Activated CD8-positive, alpha-beta memory T cell treated with anti-CD3 and anti-CD28 coated beads, Interleukin-2, amount 10 ng/mL, durations not matched to agents 7 days and 5 days (primary cell): ENCODE measurements at places on chromosomes 5 and 9. TPM values are rescaled to one million over a fixed set of nuclear protein-coding genes. Genes with fewer than 3 reads are reported as not detected.

GRCh38 chr9:31389075-31389474 is 995.4 kb upstream of the ACO1 start:
- H3K27ac ChIP-seq: no peak overlapping the region
- H3K4me3 ChIP-seq: no peak overlapping the region
- no peaks in the 10 kb centered on the region for H3K36me3 ChIP-seq
- H3K4me1 ChIP-seq: peaks cover 4% of the 10 kb centered on the region
- DNase-seq: no peak

ATP6V1G1 gene
- total RNA-seq: 62.4 TPM

LECT2 gene
- total RNA-seq: not detected

DNA sequence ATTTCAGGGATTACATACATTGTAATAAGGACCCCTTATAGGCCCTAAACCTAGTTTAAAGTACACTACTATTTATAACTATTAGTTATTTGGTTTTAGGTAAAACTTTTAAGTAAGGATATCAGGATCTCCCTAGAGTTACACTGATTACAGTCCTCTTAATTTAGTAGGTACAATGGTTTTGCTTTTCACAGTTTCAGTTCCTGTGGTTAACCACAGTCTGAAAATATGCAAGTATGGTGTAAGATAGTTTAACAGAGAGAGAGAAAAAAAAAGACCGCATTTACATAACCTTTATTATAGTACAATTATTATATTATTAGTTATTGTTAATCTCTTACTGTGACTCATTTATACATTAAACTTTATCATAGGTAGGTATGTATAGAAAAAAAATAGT is 725.3 kb upstream of the PTPRD start:
- no peaks in the 10 kb centered on the region for H3K27me3 ChIP-seq
- no peaks in the 10 kb centered on the region for H3K4me1 ChIP-seq

NR2F1-AS1 gene
- not detected for total RNA-seq

- H3K27me3 ChIP-seq: no peaks in the 10 kb centered on the region
- no peak overlapping the region for H3K4me3 ChIP-seq
- no peak for DNase-seq
- H3K4me1 ChIP-seq: no peaks in the 10 kb centered on the region
These were observed 152.2 kb downstream of the ADAMTSL1 start for GRCh38 chr9:18626046-18626698.

DNA sequence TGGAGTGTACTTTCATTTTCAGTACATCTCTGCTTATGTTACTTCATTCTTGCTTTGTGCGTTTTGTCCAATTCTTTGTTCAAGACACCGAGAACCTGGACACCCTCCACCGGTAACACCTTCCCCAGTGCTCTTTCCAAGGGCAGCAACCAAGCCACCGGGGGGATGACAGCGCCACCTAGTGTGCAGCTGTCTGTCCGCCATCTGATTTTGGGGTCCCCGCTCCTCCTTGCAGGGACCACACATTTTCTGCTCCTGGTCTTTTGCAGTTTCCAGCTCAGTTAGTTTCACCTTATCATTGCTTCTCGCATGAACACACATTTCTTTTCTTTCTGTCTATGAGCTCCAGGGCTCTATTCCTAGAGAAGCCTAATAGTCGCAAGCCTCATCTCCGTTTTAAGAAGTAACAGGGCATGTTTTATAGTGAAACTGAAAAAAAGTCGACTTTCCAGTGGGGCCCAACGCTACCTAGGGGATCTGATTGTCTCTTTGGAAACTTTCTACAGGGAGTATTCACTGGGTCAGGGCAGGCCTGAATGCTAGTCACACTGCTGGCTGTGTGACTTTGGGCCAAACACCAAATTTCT is 152.1 kb downstream of the FSTL4 start:
- DNase-seq: peak; percentile 60
- no peaks in the 10 kb centered on the region for H3K36me3 ChIP-seq
- no peaks in the 10 kb centered on the region for H3K4me1 ChIP-seq
- no peaks in the 10 kb centered on the region for H3K27me3 ChIP-seq
- no peak overlapping the region for H3K27ac ChIP-seq
- H3K4me3 ChIP-seq: no peak overlapping the region

LMNB1 gene
- 364 TPM for total RNA-seq

- DNase-seq: no peak
- H3K27me3 ChIP-seq: peaks cover 37% of the 10 kb centered on the region
- H3K4me1 ChIP-seq: no peaks in the 10 kb centered on the region
- H3K36me3 ChIP-seq: no peaks in the 10 kb centered on the region
- H3K4me3 ChIP-seq: no peak overlapping the region
These were observed 24.3 kb upstream of the PRRC1 start for GRCh38 chr5:127492854-127493738.

DNA sequence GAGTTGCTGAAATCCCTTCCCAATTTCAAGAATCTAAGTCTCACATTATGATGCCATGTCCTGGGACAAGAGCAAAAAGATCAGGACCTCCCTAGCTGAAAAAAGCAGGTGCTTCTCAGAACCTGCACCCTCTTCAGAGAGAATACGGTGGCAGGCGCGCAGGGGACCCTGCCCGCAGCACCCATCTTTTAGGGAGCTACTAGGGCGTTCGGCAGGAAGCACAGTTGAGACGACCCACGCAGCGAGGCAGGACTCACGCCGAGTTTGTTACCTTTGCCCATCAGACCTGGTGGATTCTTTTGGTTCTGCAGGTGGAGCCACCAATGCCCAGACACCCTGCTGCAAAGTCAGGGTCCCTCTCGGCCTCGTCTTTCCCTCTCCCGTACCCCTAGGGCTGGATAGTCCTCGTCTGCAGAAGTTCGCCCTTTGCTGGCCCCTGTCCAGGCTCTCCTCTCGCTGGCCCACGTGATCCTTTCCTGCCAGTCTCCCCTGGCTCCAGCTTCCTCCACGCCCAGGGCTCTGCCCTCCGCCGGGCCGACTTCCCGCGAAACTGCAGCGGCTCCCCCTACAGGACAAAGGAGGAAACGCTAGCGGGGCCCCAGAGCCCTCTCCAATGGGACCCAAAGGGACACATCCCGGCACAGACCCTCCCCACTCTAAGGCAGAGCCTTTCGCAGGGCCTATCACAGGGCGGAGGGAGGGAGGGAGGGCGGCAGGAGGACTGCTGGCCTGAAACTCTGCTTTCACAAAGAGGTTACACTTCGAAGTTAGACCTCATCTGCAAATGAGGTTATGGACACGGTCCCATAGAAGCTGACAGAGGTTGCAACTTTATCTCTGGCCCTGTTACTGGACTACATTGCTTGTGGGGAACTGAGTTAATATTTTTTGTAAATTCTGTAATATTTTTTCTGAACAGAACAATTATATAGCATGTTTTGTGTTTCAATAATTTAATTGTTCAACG is 28.8 kb downstream of the TMEM174 start:
- H3K4me3 ChIP-seq: no peak overlapping the region
- H3K27me3 ChIP-seq: peaks cover 53% of the 10 kb centered on the region
- peaks cover 3% of the 10 kb centered on the region for H3K4me1 ChIP-seq
- H3K27ac ChIP-seq: no peak overlapping the region

STC2 gene
- total RNA-seq: 13.0 TPM

DNA sequence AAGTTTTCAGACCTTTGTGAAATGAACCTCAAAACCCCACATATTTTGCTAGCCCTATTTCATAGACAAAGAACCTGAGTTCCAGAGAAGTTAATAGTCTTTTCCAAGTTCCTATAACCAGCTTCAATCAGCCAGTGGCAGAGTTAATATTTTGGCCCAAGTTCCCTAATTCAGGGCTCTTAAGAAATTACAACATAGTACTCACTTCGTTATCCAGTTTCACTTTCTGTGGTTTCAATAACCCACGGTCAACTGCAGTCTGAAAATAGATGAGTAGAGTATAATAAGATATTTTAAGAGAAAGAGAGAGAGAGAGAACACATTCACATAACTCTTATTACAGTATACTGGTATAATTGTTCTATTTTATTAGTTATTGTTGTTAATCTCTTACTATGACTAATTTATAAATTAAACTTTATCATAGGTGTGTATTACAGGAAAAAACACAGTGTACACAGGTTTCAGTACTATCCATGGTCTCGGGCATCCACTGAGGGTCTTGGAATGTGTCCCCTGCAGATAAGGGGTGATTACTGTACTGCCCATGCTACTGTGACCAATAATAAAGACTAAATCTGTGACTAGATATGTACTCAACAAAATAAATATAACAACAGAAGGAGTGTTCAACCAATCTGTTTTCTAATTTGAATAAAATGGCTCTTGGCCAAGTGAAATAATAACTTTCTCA is 9.3 kb upstream of the MYOT start:
- H3K27ac ChIP-seq: no peak overlapping the region
- peaks cover under 1% of the 10 kb centered on the region for H3K36me3 ChIP-seq
- peaks cover 4% of the 10 kb centered on the region for H3K27me3 ChIP-seq
- peak overlapping the region; percentile 47 for H3K4me3 ChIP-seq

- H3K4me3 ChIP-seq: no peak overlapping the region
- H3K4me1 ChIP-seq: no peaks in the 10 kb centered on the region
- H3K36me3 ChIP-seq: no peaks in the 10 kb centered on the region
- peaks cover 13% of the 10 kb centered on the region for H3K27me3 ChIP-seq
- H3K27ac ChIP-seq: no peak overlapping the region
- DNase-seq: no peak
These were observed 21.4 kb downstream of the GLRA1 start for GRCh38 chr5:151903243-151903653.

CORO2A gene
- total RNA-seq: 6.2 TPM

DNA sequence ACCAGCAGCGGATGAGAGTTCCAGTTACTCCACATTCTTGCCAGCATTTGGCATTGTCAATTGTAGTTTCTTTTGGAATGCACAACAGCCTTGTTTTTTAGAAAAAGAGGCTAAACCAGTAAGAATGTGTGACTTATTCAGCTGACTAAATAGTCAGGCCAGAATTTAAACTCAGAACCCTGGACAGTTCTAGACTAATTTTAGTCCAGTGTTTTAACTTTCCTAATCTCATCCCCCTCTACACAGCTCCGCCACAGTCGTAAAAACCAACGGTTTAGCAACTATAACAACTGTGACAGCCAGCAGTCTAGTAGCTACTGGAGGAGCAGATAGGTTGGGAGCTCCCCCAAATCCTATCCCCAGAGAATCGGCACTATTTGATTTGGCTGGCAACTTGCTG is 103.7 kb downstream of the FOXD1 start:
- peaks cover 38% of the 10 kb centered on the region for H3K27me3 ChIP-seq
- H3K36me3 ChIP-seq: no peaks in the 10 kb centered on the region
- H3K27ac ChIP-seq: no peak overlapping the region
- DNase-seq: no peak

- H3K27ac ChIP-seq: no peak overlapping the region
- DNase-seq: no peak
- peaks cover 18% of the 10 kb centered on the region for H3K4me1 ChIP-seq
- H3K4me3 ChIP-seq: no peak overlapping the region
These were observed 12.3 kb upstream of the STING1 start for GRCh38 chr5:139494832-139495231.

GRCh38 chr9:124008303-124008693 is 3.3 kb upstream of the LHX2 start:
- no peak for DNase-seq
- peaks cover 86% of the 10 kb centered on the region for H3K27me3 ChIP-seq
- H3K36me3 ChIP-seq: peaks cover 6% of the 10 kb centered on the region
- H3K4me3 ChIP-seq: peak overlapping the region; percentile 5
- H3K27ac ChIP-seq: peak overlapping the region; percentile 41
- H3K4me1 ChIP-seq: peaks cover 12% of the 10 kb centered on the region

GRCh38 chr9:4413856-4414255 is 76.4 kb upstream of the SLC1A1 start:
- no peak overlapping the region for H3K4me3 ChIP-seq
- DNase-seq: no peak
- peaks cover 2% of the 10 kb centered on the region for H3K27me3 ChIP-seq
- no peak overlapping the region for H3K27ac ChIP-seq

- no peak for DNase-seq
- H3K27me3 ChIP-seq: no peaks in the 10 kb centered on the region
- no peak overlapping the region for H3K4me3 ChIP-seq
These were observed 19.2 kb downstream of the PPP2CA start for GRCh38 chr5:134206627-134207160.

GRCh38 chr5:147901599-147902039 is 4.7 kb downstream of the C5orf46 start:
- H3K27ac ChIP-seq: no peak overlapping the region
- no peak overlapping the region for H3K4me3 ChIP-seq
- H3K36me3 ChIP-seq: no peaks in the 10 kb centered on the region

TAS2R1 gene
- not detected for total RNA-seq

AK8 gene
- total RNA-seq: 0.63 TPM

DNA sequence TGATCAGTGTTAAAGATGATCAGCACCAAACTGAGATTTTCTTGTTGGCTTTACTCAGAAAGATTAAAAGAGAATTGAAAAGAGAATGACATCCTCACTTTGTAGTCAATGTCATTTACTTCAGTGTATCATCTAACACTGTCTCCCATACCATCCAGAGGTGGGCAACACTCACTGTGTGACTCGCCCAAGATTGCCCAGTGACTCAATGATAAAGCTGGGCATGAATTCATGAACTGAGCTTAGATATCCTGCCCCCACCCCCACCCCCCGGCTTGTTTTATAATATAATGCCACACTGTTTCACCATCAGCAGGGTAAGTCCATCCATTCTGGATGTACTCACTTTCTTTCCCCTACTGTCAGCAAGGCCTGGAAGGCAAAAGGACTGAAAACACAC is 242.2 kb downstream of the FAM114A2 start:
- DNase-seq: no peak
- no peak overlapping the region for H3K27ac ChIP-seq
- H3K4me3 ChIP-seq: no peak overlapping the region
- no peaks in the 10 kb centered on the region for H3K27me3 ChIP-seq
- H3K36me3 ChIP-seq: no peaks in the 10 kb centered on the region

DNA sequence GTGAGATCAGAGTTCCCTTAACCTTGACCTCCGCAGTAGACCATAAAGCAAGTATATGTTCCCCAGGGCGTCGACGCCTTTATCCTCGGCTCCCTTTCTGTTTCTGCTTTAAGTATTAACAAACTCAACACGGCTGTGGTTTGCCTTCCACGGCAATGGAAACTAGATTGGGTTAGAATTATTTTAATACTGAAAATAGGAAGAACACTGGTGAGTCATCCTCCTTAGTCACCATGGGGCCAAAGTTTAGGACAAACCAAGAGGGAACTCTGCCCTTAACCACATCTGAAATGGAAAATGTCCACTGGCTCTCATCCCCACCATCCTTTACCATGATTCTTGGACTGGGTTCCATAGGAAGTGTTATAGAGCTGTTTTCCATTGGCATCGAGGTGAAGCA is 386.1 kb downstream of the ACTL7B start:
- no peaks in the 10 kb centered on the region for H3K27me3 ChIP-seq
- no peak for DNase-seq
- H3K27ac ChIP-seq: no peak overlapping the region

TRAF1 gene
- 59.6 TPM for total RNA-seq

- peaks cover 5% of the 10 kb centered on the region for H3K36me3 ChIP-seq
- DNase-seq: no peak
- H3K27me3 ChIP-seq: peaks cover 4% of the 10 kb centered on the region
These were observed 2.1 kb upstream of the PGGT1B start for GRCh38 chr5:115264786-115265185.

- H3K4me3 ChIP-seq: no peak overlapping the region
- H3K36me3 ChIP-seq: no peaks in the 10 kb centered on the region
These were observed 25.7 kb upstream of the DENND1A start for GRCh38 chr9:123955637-123956036.

DNA sequence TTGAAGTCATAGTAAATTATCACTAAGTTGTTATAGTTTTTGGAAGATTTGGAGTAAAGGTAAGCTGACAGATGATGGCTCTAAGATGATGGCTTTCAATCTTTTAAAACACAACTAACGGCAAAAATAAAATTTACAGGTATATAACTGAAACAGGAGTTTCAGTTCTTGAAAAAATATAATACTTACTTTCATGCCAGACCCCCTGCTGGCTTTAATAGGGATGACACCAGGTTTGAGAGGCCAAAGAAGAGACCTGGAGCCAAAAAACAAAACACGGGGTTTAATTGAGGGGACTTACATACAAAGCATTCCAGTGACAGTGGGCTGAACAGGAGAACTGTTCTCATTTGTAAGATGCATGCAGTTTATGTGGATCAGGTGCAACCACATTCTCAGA is 301.7 kb upstream of the PCSK5 start:
- H3K4me3 ChIP-seq: no peak overlapping the region
- H3K36me3 ChIP-seq: no peaks in the 10 kb centered on the region
- H3K27me3 ChIP-seq: no peaks in the 10 kb centered on the region
- H3K27ac ChIP-seq: no peak overlapping the region
